ENCODE measurements at places on chromosomes 4 and X.

DNA sequence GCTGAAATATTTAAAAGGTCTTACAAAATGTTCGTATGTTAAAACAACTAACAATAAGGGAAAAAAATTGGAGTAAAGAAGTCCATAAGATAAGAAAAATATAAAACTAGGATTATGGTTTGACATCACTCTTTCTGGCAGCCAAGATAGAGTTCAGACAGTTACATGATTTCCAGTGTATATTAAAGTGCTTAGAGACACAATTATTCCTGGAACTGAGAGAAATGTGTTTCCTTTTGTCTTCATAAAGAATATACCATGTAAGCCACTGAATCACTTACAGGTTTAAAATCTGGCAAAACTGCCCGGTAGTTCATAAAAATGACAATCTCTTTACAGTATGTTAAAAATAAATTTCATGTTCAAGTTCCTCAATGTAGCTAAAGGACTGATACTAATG lies 538.7 kb upstream of the ATOH1 start:
- DNase-seq: no peak

DNA sequence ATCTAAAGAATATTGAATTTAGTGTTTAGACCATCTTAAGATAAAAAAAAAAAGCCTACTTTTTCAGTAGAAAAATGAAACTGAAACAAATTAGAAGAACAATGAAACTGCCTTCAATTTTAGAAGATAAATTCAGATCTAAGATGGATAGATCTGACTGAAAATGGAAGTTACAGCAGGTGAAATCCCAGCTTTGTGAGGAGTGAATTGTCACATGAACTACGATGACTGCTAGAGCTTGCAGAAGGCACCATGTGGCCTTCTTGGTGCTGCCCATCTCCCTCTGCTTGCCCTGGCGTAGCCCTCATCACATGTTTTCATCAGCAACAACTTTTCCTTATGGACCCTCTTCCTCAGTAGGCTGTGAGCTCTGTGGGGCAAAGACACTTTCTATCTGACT lies 51.4 kb upstream of the EMCN start:
- no peak for DNase-seq

GRCh38 chrX:150540965-150541364 lies 27.5 kb upstream of the MTM1 start:
- DNase-seq: no peak

DNA sequence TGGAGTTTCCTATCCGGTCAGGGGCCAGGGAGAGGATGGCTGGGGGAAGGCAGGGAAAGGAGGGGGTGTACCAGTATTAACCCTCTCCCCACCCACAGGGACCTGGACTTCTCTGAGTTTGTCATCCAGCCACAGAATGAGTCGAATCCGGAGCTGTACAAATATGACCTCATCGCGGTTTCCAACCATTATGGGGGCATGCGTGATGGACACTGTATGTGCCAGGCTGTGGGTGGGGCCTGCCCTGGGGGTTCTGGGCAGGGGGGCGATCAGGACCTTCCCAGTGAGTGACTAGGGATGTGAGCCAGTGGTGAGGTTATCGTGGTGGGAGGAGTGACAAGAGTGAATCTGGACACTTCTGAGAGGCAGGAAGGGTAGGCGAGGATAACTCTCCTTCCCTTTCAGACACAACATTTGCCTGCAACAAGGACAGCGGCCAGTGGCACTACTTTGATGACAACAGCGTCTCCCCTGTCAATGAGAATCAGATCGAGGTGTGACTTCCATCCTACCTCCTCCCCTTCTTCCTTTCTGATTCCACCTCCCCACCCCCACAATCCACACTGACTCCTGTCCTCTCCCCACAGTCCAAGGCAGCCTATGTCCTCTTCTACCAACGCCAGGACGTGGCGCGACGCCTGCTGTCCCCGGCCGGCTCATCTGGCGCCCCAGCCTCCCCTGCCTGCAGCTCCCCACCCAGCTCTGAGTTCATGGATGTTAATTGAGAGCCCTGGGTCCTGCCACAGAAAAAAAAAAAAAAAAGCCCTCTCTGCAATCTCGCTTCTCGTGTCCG lies 14.6 kb downstream of the USP11 start:
- no peak for DNase-seq

DNA sequence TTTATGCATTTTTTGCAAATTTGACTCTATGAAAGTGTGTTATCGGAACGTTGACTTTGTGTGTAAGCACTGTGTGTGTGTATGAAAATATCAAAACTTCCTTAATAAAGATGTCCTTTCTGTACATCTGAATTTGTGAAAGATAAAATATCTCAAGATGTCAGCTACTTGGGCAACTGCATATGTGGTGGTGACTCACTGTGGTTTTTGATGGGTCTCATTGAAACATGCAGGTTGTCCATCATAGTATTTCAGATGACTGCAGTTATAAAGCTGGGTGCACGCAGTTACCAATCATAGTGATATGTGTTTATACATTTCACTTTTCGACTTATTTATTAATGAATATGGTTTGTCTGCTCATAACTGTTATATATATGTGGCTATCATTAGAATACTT lies 19.7 kb upstream of the BBS12 start:
- DNase-seq: no peak

- no peak for DNase-seq
Measured at GRCh38 chr4:15936495-15936894, 2.0 kb downstream of the FGFBP1 start.

- no peak for DNase-seq
Measured at GRCh38 chr4:175953960-175954521, 111.6 kb upstream of the WDR17 start.

GRCh38 chr4:111475666-111476065 lies 669.6 kb upstream of the FAM241A start:
- DNase-seq: no peak

- no peak for DNase-seq
Measured at GRCh38 chr4:120007191-120007871, 59.3 kb downstream of the MAD2L1 start.

DNA sequence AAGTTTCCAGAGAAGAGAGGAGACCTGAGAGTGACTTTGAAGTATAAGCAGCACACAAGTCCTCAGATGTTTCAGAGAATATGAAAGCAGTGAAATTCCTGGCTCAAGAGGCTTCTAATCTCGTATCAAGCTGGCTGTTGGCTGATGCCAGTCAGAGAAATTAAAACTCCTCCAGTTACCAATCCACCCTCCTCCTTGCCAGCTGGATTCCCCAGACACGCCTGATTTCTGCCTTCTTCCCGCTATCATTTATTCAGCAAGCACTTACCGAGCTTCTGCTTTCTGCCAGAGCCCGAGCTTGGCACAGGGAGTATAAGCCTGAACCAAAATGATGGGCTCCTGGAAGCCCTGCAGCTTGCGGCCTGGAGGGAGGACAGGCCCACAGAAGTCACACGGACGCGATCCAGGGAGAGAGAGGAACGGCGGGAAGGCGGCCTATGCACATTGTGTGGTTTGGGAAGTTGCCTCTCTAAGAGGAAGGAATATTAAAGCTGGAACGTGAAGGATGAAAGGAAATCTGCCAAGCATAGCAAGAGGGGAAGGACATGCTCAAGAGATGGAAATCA lies 102.4 kb upstream of the TBL1X start:
- DNase-seq: no peak

DNA sequence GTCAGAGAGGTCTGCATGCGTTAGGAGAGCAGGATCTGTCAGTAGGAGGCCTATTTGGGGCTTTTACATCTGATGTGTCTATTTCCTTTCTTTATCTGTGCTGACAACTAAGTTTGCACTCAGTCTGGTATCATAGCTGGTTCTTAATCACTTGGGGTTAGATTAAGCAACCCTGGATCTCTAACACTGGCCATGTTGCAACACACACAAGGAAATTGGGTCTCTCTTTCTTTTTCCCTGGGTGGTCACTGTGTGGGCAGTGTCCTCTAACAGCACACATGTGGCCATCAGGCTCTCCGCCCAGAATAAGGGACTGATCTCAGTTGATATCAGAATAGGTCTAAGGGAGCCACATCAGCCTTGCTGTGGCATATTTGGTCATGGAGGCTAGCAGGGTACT lies 38.9 kb downstream of the IGFBP7 start:
- DNase-seq: no peak

GRCh38 chr4:2484993-2485392 lies 16.1 kb downstream of the RNF4 start:
- DNase-seq: peak; percentile 13

DNA sequence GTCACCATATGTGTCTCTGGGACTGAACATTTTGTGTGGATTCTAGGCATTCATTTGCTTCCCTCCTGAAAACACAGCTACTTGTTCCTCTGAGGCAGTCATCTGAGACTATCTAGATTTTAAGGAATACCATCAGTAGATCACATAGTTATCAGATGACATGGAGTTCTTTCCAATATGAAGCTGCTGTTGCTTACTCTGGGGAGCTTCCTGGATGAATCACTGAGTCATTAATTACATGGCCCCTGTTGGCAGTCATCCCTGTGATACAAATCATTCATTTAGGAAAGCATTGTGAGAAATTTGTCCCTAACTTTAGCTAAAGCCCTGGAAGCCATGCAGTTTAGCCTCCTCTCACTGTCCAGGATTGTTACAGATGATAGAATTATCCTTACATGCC lies 98.2 kb upstream of the ARSJ start:
- no peak for DNase-seq

GRCh38 chr4:174358829-174359228 lies 75.1 kb downstream of the CEP44 start:
- DNase-seq: no peak

DNA sequence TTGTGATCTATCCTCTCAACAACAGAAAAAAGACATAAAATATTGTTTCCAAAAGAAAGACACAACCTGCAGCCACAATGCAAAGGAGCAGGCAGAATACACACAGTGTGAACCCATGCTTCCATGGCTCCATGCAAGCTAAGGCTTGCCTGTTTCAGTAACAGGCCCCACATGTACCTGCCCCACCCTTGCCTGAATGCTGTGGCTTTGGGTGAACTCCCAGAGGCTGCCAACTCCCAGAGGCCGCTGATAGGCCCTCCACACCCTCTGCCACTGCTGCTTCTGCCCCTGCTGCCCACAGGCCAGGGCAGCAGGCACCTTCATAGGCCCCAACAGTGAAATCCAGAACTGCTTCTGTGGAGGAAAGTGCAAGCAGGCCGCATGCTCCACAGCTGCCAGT lies 313.9 kb downstream of the CHIC1 start:
- no peak for DNase-seq

GRCh38 chr4:14627038-14627437 lies 375.2 kb upstream of the CPEB2 start:
- DNase-seq: no peak

DNA sequence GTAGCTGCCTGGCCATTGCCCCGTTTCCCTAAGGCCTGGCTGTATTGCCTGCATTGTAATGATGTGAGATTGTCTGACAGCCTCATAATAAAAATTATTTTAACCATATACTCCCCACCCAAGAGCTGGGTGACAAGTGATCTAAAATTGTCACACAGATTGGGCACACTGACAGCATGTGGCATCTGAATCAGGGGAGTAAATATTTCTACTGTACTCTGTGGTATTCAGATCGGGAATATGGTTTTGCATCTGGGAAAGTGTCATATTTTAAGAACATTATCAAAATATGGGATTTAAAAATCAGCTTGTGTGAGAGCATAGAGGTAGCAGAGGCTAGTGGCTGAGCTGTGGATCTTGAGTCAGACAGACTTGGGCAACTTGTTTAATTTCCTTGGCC lies 135.8 kb upstream of the PDLIM3 start:
- no peak for DNase-seq

DNA sequence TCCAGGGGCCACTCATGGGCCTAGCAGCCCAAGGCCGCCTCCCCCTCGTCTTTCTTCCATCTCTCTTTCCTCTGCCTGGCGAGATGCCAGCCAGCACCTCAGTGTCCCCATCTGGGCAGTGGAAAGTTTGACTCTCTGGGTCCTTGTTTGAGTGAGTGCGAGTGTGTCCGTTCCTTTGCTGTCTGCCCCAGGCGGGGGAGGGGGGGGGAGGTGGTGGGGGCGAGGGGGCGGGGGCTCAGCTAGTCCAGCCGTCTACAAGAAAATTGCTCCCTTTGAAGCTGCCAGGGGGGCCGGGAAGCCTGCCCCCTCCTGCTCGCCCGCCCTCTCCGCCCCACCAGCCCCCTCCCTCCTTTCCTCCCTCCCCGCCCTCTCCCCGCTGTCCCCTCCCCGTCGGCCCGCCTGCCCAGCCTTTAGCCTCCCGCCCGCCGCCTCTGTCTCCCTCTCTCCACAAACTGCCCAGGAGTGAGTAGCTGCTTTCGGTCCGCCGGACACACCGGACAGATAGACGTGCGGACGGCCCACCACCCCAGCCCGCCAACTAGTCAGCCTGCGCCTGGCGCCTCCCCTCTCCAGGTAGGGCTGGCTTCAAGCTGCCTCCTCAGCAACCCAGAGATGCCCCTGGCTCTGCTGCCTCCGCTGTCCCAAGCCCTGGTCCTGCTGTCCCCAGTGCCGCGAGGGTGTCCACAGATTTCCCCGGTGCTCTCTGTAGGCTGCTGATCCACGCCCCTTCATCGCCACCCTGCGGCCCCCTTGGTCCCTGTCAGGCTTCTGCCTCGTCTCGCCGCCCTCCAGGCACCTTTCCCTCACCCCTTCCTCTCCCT lies at the start of gene BGN:
BGN (plus strand) TSS at position 440 of the 821 bp plus-strand sequence. CDS start 9,652 bp downstream, outside the sequence.
- no peak for DNase-seq

GRCh38 chrX:131779306-131779705 lies 235.4 kb downstream of the OR13H1 start:
- DNase-seq: no peak

GRCh38 chrX:1500701-1501624 lies 36.0 kb downstream of the P2RY8 start:
- no peak for DNase-seq

GRCh38 chr4:114015444-114015899 lies 36.0 kb upstream of the ARSJ start:
- DNase-seq: no peak

GRCh38 chr4:52813546-52813945 lies 48.6 kb upstream of the RASL11B start:
- no peak for DNase-seq

DNA sequence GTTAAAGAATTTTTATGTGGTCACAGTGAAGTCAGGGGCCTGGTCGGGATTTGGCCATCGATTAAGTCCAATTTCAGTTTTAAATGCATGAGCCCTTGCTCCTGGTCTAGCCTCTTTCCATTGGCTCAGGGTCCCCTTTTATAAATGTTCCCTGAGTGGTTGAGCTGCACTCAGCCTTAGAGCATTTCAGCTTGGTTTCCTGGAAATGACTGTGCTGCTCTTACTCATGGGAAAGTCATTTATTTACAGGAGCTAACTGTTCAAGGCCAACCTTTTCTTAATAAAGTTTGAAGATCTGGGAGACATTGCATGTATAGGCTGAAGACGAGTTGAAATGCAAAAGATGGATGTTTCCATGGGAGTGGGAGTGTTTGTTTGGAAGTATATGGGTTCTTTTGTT lies 98.8 kb upstream of the CLNK start:
- no peak for DNase-seq

- no peak for DNase-seq
Measured at GRCh38 chr4:133314991-133315390, 165.9 kb downstream of the PCDH10 start.

DNA sequence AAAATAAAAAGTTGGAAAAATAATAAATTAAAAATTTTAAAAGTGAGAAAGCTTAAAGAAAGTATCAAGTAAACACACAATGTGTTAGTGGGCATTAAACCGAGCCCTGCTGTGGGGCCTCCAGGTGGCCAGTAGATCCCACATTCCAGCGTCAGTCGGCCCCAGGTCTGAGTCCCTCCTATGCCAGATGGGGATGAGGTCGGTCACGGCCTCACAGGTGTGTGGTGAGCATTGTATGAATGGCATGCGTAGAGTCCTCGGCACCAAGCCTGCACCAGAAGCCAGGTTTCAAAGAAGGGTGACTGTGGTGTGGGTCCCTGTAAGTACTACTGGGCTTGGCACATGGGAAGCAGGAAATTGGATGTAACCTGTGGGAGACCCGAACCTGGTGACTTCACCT lies 75.6 kb upstream of the MSX1 start:
- no peak for DNase-seq

GRCh38 chr4:89172865-89173264 lies 61.5 kb downstream of the TIGD2 start:
- DNase-seq: no peak
